Activated CD8-positive, alpha-beta memory T cell treated with anti-CD3 and anti-CD28 coated beads, Interleukin-2, amount 10 ng/mL, durations not matched to agents 7 days and 5 days (primary cell): ENCODE measurements at places on chromosomes 3 and 15.
A peak's percentile ranks its signal among the peaks of the same experiment; 100 is the strongest.

- no peak for DNase-seq
These were observed 304.3 kb downstream of the TLE3 start for GRCh38 chr15:69793431-69793780.

DNA sequence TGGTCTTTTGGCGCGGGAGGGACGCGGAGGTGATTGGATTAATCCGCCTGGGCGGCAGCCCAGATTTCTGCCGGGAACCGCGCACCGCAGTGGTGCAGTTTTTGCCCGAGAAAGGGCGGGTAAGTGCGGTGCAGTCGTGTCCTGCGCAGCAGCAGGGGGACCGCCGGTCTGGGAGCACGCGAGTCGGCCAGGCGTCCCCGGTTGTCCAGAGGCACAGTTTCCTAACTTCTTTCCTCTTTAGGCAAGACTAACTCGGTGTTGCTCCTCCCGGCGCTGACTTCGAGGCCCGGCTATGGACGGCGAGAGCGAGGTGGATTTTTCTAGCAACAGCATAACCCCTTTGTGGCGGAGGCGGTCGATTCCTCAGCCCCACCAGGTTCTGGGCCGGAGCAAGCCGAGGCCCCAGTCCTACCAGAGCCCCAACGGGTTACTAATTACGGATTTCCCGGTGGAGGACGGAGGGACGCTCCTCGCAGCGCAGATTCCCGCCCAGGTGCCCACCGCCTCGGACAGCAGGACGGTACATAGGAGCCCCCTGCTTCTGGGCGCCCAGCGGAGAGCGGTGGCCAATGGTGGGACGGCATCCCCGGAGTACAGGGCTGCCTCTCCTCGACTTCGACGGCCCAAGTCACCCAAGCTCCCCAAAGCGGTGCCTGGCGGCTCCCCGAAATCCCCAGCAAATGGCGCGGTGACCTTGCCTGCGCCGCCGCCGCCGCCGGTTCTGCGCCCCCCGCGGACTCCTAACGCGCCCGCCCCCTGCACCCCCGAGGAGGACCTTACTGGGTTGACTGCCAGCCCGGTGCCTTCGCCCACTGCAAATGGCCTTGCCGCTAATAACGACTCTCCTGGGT, 736 bp downstream of the ARHGEF26 start:
- peak; percentile 48 for DNase-seq

- DNase-seq, result no peak
These were observed 1283.7 kb downstream of the OTOL1 start for GRCh38 chr3:162780313-162780712.

GRCh38 chr3:18900994-18901393, 247.3 kb upstream of the KCNH8 start:
- DNase-seq, result peak; percentile 39

DNA sequence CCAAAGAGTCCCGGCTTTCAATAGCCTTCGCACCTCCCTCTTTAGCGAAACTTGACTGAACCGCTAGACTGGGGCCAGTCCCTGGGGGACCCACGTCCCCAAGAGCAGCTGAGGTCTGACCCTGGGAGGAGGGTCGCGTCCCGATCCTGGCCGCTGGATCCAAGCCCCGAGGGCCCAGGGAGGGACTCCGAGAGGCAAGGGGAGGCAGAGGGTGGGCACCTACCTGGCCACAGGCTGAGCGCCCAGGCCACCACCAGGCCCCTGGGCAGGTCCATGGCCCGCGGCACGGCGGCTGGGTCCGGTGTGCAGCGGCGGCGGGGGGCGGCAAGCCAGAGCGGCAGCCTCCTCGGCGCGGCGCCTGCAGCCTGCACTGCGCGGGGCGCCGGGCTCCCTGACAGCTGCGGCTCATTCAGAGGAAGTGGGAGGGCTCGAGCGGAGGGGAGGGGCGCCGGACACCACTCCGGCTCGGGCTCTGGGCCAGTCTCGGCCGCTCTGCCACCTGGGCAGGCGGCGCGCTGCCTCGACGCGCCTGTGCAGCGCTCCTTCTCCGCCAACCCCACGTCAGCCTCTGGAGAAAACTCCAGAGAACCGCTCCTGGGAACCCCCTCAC, at the start of gene ITGA11:
TSS of gene ITGA11 (minus strand) at position 372 of the 610 bp plus-strand sequence. CDS start at position 275, 97 bp downstream.
- DNase-seq, result peak; percentile 34

DNA sequence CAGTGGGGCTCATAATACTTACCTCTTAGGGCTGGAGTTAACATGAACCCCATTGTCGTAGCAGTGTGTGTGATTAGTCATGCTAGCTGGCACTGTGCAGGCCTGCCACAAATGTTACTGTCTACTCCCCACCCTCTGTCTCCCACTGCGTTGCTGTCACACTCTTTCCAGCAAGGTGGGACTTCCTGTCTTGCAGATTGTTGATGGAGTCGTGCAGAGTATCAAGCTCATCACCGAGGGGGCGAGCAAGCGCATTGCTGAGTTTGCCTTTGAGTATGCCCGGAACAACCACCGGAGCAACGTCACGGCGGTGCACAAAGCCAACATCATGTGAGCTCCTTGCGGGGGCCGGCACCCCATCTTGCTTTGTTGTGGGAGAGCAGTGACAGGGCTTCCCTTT, 12.9 kb downstream of the IDH3A start:
- DNase-seq, result peak; percentile 59

DNA sequence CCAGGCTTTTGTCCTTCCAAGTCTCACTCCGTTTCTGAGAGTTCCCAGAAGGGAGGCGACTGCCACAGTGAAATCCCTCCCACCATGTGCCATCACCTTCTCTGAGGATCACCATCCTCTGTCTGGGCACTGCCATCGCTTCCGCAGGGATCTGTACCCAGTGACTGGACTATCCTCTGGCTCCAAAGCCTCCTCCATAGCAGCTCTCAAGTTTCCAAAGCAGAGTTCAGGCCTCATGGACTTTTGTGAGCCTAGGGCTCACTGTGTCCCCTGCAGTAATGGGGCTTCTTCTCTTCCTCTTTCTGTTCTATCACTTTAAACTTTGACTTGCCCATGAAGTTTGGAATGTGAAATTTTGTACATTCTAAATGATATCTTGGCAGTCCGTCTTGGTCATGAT, 63.9 kb downstream of the TIPARP start:
- no peak for DNase-seq

DNA sequence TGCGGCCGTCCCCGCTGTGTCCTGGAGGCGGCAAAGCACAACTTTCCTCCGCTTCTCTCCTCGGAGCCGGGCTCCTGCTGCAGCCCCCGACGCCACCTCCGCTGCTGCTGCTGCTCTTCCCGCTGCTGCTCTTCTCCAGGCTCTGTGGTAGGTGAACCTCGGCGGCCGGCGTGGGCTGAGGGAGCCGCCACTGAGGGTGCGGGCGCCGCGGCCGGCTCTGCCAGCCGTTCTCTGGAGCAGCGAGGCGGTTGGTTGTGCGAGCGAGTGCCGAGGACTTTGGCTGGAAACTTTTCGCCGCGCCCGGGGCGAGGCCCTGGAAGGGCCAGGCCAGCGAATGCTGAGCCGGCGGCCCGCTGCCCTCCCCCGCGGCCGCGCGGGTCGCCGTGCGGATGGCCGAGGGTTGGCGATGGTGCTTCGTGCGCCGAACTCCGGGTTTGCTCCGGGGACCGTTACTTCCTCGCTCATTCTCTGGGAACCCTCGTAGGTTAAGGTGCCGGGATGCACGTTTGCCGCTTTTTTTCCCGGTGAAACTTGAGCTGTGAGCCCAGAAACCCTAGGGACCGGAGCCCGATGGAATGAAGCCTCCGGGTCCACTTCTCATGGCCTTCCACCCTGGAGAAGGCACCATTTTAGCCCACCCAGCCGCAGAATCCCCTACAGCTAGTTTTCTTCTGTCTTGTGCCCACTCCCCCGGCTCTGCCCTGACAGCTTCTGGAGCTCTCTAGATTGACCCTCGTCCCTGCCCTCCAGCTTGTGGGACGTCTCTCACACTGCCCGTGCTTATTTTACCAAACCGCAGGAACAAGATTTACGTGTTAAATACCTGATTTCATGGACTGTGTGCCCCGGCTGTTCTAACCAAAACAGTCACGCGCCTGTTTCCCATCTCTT, 660 bp downstream of the NECTIN3 start:
- DNase-seq, result peak; percentile 47

GRCh38 chr3:69830147-69830546, 90.9 kb downstream of the MITF start:
- DNase-seq, result no peak
